Astrocyte (in vitro differentiated cells and primary cell): ENCODE measurements at places on chromosomes 3 and 15.

- DNase-seq = no peak
Measured at GRCh38 chr3:4079339-4080195, 223.6 kb upstream of the SETMAR start.

GRCh38 chr3:31770822-31771326, 210.2 kb downstream of the OSBPL10 start:
- peak; percentile 11 for DNase-seq

DNA sequence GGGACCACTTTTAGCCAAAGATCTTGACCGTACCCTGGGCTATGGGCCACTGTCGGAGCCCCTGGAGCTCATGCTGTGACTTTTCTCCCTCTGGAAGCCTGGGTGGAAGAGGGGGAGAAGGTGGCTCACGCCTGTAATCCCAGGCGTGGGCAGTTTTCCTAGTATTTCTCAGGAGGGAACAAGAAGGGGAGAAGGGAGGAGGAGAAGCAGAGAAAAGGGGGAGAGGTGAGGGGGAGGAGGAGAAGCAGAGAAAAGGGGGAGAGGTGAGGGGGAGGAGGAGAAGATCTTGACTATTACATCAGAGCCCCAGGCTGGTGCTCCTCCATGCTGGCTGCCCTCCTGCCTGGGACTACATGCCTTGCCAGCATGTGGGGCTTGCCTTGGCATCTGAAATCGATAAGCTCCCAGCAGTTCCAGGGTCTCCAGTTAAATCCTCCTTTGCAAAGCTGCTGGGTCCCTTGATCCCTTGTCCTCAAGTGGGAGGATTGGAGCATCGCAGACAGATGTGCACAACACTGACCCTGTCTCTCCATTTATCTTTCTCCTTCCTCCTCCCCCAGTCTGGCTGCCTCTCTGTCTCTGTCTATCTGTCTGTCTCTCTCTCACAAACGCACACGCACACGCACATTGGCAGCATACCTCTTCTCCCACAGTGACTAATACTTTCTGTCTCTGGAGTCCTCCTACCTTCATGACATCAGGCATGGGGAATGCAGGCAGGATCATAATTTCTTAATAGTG, 41.6 kb downstream of the MRAS start:
- DNase-seq = peak; percentile 98

GRCh38 chr15:45885801-45886200, 251.0 kb downstream of the SQOR start:
- DNase-seq = no peak

- DNase-seq = no peak
Measured at GRCh38 chr3:183493296-183494045, 62.0 kb downstream of the KLHL6 start.

DNA sequence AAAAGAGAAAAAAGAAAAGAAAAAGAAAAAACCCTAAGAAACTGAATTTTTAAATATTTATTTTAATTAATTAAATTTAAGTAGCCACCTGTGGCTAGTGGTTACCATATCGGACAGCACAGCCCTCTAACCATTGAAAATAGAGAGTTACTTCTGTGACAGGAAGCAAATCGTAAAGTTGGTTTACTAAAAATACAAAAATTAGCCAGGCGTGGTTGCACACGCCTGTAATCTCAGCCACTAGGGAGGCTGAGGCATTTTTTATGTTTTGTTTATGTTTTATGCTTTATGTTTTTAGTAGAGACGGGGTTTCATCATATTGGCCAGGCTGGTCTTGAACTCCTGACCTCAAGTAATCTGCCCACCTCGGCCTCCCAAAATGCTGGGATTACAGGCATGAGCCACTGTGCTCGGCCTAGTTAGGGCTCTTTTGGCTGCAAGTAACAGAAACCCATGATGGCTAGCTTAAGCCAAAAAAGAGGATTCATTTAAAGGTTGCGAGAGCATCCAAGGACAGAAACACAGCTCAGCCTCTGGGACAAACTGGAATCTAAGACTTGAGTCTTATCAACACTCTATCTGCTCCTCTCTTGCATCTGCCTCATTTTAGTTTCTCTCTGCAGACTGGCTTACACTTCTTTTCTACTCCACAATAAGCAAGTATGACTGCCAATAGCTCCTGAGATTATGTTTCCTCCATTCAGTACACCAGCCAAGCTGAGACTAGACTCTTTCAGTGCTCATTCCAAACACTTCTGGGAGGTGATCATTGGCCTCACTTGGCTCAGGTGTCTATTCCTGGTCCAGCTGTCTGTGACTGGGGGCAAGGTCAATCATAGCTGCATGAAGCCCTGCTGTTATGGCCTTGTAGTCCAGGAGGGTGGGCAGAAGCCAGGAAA, 6.8 kb upstream of the SKIL start:
- no peak for DNase-seq

DNA sequence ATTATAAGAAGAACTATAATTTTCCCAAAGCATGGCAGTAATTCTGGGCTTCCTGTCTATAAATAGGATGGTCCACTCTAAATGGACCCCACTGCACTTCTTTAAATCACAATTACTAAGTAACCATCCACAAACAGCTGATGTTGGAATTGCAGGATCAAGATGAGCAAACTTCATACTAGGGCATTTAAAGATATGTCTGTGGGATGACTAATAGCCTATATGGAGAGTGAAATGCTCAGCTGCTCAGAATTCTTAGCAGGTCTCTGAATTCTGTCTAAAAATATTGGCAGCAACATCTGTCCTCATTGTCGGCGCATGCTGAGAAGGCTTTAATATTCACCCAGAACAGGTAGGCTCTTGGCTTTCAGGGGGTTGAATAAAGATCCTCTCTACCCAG, 140.4 kb downstream of the SATB1 start:
- DNase-seq = no peak

GRCh38 chr15:25248583-25249235, 190.1 kb downstream of the UBE3A start:
- DNase-seq = no peak

GRCh38 chr3:97871801-97872524, 50.2 kb downstream of the CRYBG3 start:
- peak; percentile 97 for DNase-seq

DNA sequence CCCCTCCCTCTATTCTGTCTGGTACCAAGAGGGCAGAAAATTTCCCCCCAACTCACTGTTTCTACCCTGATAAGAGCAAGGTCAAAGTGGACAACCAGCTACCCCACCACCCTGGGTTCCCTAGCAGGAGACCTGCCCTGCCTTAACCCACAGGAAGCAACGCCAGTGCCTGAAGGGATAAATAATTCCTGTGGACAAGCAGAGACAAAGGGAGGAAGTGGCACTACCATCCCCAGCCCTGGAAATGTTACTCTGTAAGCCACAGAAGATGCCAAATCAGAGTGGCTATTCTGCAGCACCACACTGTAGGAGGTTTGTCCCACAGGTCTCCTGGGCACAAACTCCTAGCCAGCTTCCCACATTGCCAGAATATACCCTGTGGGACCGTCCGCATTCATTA, 80.1 kb downstream of the DNAH12 start:
- DNase-seq = no peak

DNA sequence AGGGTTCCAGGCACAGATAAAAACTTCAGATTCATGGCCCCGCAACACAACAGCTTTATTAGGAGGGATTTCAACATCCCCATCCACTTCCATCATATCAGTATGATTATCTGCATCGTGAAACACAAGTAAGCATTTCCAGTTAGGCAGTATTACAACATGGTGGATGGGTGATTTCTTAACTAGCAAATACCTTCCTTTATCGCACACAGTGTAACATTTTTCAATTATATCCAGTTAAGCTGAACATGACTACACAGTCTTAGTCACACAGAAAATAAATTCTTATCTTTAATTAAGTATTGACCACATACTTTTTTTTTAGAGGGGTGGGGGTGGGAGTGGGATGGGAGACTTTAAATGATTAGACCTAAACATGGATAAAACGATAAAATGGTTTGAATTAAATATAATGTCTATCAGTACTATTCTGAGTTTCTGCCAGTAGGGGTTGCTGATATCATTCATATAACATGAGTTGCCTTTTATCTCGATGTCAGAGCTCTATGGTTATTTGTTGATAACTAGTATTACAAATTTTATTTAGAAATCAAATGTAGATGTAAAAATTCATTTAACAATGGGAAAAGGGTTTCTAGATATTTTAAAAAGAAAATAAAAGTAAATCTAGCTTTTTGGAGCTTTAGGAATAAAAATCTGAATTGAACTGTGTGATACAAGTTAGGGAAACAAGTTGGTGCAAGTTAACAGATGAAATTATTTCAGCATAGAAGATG, 146.6 kb downstream of the TBL1XR1 start:
- peak; percentile 54 for DNase-seq
